ENCODE measurements at places on chromosomes 5 and 9.

- DNase-seq = no peak
Measured at GRCh38 chr5:62795926-62796325, 217.3 kb downstream of the LRRC70 start.

GRCh38 chr5:125236007-125236406 is 489.6 kb upstream of the ZNF608 start:
- DNase-seq = no peak

DNA sequence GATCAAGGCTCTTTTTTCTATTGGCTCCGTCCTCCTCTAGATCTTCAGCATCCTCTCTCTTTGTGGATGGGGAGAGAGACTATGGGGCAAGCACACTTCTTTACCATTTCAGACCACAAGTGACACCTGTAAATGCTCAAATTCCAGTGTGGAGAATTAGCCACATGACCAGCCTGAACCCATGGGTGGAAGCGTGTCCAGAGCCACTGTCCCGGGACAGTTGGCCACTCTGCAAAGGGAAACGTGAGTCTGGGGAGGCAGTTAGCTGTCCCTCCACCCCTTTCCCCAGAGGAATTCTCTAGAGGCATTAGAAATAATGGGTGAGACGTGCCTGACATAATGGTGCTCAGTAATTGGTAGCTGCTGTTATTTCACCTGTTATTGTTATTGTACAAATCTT is 40.9 kb downstream of the AMBP start:
- no peak for DNase-seq

DNA sequence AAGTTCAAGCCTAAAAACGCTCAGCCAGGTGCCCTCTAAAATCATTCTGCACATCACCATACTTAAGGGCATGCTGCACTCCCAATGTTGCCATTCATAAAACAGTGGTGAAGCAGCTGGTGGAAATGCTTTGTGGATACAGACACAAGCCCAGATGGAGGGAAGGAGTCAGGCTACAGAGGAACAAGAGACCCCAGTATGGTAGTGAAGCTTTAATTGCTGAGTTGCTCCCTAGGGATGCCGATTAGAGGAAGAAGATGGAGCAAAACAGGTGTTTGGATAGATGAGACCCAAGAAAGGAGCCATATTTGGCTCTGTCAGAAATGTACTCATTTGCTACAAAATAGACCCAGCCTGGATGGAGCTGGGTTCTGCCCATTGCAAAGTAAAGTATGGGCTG is 230.5 kb downstream of the NSG2 start:
- DNase-seq = no peak

- no peak for DNase-seq
Measured at GRCh38 chr5:110846398-110847001, 107.7 kb downstream of the SLC25A46 start.

GRCh38 chr5:53893626-53894025 is 333.2 kb downstream of the NDUFS4 start:
- no peak for DNase-seq

All from AG10803 (cell line).